HL-60 (cell line): ENCODE measurements at places on chromosomes 6 and 20.

GRCh38 chr20:57548177-57549058, 12.5 kb upstream of the PCK1 start:
- no peak for DNase-seq

DNA sequence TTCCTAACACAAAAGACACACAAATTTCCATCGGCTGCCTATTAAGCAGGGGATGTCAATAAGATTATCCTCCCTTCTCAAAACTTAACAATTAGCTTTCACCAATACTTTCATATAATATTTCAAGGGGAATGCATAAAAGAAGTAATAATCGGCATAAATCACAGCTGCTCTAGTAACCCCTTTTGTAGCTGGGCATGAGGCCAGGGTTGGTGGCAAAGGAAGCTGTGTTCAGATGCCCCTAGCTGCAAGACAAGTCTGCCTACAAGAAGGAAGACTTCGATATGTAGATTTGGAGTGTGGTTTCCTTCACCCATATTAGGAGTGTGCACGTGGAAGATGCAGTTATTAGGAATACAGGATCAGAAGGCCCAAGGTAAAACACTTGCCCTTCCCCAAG, 156.9 kb upstream of the SSTR4 start:
- DNase-seq: no peak

GRCh38 chr20:38134427-38135270, 30.4 kb downstream of the TGM2 start:
- DNase-seq: no peak

GRCh38 chr6:91569071-91569470, 982.2 kb upstream of the MAP3K7 start:
- no peak for DNase-seq

- no peak for DNase-seq
Observed at GRCh38 chr6:37017606-37018197, 12.2 kb downstream of the FGD2 start.

DNA sequence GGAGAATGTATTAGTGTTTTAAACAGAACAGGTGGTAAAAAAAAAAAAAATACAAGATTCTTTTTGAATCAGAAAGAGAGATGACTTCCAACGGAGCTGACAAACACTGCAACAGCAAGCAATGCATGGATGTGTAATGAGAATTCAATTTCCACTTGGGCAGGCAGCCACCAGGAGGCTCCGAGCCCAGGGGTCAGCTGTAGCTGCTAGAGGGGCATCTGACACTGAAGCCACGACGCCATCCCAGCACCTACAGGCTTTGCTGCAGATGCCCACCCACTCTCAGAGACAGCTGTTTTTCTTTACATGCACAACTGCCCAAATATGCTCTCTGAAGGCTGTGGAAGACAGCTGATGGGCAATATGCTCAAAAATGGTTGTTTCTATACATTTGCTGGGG, 75.4 kb downstream of the ELOVL5 start:
- DNase-seq: no peak

- no peak for DNase-seq
Observed at GRCh38 chr6:113281014-113281413, 576.1 kb upstream of the MARCKS start.

DNA sequence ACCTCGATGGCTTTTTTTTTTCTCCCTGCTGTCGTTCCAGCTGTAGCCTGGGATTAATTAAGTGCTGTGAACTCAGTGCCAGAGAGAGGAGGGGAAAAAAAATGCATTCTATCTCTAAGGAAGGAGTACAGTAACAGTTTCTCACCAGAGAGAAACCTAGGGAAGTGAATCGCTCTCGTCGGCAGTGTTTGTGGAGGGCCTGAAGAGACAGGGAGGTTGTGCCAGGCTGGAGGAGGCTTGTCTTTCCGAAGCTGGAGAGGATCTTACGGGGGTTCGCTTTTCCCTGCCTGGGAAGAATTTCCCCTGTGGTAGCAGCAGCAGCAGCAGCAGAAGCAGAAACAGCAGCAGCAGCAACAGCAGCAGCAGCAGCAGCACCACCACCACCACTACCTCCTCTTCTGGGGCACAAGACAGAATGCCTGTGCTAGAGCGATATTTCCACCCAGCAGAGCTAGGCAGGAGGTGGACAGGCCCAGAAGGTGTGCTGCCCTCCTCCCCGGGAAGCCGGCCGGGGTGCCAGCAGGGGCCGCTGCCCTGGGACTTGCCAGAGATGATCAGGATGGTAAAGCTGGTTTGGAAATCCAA, 186.5 kb downstream of the PDE7B start:
- DNase-seq: no peak

DNA sequence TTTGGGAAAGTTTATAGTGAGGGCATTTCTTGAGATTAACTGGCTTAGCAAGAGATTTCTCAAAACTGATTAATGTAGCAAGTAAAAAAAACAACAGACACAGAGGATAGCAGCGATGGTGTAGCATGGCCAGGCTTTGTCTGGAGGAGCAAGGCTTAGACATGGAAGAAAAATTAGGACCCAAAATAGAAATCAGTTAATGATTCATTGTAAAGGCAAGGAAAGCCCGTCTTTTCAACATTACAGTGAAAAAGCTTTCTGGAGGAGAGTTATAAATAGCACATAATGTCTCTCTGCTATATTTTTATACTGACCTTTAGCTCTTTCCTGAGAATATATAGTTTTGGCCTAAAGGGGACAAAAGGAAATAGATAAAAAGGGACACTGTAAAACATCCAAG, 45.1 kb downstream of the FNDC1 start:
- DNase-seq: no peak

- no peak for DNase-seq
Observed at GRCh38 chr6:408599-409102, 17.1 kb downstream of the IRF4 start.
